Neural crest cell (in vitro differentiated cells): ENCODE measurements at places on chromosomes 3 and 15.

DNA sequence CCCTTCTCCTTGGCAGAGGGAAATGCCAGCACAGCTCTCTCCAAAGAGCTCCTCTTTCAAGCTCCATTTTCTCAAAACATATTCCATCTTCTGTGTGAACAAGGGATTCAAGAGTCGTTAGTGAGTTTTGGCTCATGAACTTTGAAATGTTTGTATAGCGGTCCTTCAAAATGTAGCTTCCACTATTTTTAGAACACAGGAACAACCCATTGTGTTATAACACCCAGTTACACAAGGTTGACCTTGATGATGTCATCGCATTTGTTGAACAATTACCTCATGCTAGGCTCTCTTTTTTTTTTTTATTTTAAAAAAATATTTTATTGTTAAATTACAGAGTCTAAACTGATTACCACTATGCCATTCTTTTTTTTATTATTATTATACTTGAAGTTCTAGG lies 251.7 kb downstream of the THSD4 start:
- no peak for DNase-seq

DNA sequence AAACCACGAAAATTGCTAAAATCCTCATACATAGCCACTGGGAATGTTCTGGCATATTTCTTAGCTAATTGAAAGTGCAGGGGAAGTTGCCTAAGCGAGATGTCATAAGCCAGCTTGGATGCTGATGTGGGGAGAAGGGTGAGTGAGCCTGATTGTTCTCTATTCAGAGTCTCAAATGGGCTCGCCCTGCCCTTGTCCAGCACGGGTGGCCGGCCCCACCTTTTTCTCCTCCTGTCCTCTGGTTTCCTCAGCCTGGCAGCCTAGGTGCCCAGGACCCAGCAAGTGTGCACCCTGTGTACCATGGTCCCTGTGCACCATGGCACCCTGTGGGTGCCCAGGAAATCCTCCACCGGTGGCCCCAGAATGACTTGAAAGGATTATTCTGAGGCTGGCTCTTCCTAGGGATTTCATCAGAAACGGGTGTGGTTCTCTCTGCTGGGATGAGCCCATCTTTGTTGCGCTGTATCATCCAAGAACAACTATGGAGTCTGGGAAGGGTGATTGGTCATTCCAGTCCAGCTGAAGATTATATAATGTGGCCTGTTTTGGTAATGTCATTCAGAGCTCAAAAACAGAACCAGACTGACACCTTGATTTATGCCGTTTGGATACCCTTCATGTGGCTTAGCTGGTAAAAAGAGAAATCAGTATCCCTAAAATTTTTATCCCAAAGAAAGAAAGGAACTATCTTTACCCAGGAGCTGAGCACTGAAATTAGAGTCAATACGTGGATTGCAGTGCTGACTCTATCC lies 150.8 kb upstream of the BHLHE40 start:
- DNase-seq = no peak

GRCh38 chr15:57885435-57885834 lies 178.9 kb downstream of the POLR2M start:
- DNase-seq = no peak

GRCh38 chr3:14063152-14063551 lies 61.5 kb downstream of the CHCHD4 start:
- DNase-seq = no peak

DNA sequence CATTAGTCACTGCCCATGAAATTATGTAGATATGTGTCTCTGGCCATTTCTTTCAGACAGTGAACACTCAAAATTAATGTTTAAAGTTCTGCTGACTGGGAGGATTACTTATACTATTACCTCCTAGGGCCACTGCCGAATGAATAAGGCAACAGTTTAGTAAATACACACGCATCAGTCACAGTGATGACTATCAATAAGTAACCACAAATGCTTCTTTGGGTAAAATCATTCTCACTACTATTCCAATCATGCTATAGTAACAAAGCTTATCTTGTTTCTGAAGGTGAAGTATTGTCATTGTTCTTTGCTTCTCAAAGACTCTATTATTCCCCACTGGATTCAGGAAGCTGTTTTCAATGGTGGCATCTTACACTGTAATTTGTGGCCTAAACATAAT lies 478.8 kb downstream of the EPHA3 start:
- DNase-seq = no peak

GRCh38 chr15:65286069-65286703 lies 497 bp downstream of the PARP16 start:
- no peak for DNase-seq

- DNase-seq = no peak
Measured at GRCh38 chr3:25432176-25432720, 4.2 kb downstream of the RARB start.

- DNase-seq = no peak
Measured at GRCh38 chr3:122930063-122930997, 97.2 kb downstream of the SEMA5B start.

DNA sequence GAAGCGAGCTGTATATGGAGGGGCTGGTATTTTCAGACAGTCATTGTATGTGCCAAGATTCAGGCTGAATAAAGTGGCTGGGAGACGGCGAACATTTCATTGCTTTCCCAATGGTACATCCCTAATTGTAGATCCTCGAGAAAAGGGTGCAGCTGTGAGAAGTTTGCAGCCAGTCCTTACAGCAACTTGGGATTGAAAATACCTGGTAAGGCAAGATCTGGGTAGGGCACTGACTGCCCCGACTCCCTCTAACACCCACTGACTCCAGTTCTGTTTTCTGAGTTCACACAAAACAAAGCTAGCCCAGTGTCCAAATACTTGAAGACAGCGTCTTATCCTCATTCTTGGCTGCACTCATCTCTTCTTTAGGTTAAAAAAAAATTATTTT lies 63.7 kb downstream of the EDEM1 start:
- no peak for DNase-seq

DNA sequence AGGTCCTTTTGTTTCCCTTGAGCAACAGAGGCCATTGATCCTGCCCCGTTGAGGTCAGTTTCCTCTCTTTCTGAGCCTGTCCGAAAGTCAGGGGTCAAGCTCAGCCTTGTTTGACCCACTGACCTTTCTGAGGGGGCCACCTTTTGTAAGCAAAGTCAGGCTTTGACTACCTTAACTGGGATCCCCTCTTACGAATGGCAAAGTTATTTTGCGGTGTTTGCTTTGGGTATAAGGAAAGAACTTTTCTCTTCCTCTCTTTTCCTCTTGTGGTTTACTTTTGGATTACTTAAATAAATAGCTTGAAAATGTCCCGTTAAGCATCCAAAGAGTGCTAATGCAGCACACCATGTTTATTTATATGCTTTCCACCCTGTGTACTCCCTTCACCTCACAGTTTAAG lies 340.6 kb downstream of the THSD4 start:
- no peak for DNase-seq

- no peak for DNase-seq
Measured at GRCh38 chr15:93932164-93932776, 299.1 kb upstream of the MCTP2 start.

DNA sequence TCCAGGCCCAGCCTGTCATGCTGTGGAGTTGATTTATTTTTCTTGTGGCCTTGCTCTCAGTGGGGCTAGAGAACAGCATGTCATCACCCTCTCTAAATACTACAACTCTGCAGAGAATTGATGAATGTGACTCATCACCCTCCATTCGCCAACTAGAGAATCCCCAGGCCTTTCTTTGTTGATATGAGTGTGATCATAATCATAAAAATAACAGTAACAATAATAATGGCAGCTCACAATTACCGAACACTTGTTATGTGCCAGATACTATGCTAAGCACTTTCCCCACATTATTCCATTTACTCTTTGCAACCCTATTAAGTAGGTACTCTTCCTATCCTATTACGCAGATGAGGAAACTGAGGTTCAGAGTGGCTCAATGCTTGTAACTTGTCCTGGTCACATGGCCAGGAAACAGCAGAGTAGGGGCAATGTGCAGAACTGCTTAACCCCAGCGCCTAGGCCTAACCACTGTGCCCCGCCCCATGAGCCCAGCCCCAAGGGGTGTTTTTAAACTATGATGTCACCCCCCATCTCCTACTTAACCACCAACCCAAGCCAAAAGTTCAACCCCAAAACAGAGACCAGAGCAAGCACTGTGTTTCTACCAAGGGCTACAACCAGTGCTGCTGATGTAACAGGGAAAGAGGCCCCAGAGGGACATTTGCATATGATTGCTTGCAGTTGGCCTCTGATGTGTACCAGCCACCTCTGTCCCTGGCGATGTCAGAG lies 104.5 kb downstream of the ADCY5 start:
- DNase-seq = no peak

- no peak for DNase-seq
Measured at GRCh38 chr15:45099549-45100165, 14.3 kb downstream of the DUOX2 start.

- no peak for DNase-seq
Measured at GRCh38 chr15:64004056-64004455, 42.2 kb downstream of the DAPK2 start.

GRCh38 chr15:76345880-76346668 lies 9.5 kb downstream of the ISL2 start:
- DNase-seq = peak; percentile 8

DNA sequence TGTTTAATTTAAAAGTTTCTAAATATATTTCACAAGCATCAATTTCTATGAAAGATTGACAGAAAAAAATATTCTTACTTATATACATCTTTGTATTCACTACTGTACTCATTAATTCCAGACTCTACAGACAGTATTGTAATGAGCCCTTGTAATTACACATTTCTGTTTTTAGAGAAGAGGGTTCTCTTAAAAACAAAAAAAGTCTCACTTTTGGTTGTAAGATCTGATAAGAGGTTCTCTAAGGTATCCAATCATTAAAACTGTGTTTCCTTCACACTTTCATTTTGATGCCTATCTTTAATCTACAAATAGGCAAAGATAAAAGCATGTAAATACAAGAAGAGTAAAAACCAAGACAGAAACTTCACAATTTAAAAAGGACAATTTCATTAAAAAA lies 75.6 kb downstream of the FBXL22 start:
- DNase-seq = no peak

DNA sequence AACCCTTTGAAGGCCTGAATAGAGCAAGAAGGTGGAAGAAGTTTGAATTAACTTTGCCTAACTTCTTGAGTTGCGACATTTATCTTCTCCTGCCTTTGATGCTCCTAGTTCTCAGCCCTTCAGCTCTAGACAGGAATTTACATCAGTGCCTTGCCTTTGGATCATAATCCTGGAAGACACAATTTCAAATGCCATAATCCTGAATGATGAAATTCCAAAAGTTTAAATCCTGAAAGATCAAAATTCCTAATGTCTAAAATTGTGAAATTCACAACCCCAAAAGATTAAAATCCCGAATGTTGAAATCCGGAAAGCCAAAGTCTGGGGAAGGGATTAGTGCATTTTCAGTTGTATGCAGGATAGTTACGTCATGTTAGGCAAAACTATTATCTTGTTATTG lies 166.6 kb upstream of the PDZRN3 start:
- DNase-seq = no peak

DNA sequence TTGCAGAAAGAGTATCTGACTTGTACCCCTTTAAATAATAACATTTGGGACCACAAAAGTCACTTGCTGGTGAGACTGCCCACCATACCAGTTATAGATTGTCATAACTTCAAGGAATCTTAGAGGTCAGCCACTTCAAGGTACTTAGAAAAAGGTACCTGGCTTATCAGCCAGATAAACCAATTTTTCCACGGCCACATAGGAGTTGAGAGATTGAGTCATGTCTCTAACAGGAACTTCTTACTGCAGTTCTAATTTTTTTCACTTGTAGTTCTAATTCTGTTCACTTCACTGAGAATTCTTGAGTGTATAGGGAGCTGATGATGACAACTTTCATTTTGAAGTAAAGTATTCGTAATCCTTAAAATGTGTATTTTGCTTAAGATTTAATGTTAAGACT lies 317.1 kb upstream of the CBLB start:
- no peak for DNase-seq

DNA sequence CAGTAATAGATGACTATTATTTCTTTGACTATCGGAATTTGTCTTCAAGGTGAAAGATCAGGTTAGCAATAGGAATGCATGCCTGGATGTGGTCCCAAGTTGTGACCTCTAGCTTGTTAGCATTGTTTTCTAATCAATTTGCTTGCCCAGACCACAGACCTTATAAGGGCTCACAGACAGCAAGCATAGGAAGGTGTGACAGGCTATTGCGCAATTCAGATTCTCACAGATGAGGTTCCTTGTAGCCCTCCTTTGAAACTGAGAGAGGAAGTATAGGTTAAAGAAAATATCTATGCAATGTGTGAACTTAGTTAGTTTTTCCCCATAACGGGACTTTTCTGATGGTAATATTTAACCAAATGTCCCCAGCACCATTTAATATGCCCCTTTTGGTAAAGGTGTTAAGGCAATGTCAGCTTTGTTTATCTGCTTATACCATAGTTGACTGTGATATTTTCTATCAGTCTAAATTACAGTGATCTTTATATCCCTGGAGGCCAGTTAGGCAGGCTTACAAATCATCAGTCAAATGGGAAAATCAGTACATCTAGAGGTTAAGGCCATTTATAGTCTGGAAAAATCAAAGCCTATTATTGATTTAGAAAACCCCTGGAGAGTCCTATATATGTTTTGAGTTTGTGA lies 168.1 kb upstream of the MBNL1 start:
- DNase-seq = no peak

GRCh38 chr3:14549256-14549919 lies 9.2 kb upstream of the GRIP2 start:
- DNase-seq = no peak
